Heart left ventricle (tissue), 16 donors: ENCODE measurements at places on chromosomes 12 and 14. TPM values are rescaled to one million over a fixed set of nuclear protein-coding genes. Genes with fewer than 3 reads are reported as not detected.

EIF2S3B gene
- polyA plus RNA-seq, result 0.11 TPM

DNA sequence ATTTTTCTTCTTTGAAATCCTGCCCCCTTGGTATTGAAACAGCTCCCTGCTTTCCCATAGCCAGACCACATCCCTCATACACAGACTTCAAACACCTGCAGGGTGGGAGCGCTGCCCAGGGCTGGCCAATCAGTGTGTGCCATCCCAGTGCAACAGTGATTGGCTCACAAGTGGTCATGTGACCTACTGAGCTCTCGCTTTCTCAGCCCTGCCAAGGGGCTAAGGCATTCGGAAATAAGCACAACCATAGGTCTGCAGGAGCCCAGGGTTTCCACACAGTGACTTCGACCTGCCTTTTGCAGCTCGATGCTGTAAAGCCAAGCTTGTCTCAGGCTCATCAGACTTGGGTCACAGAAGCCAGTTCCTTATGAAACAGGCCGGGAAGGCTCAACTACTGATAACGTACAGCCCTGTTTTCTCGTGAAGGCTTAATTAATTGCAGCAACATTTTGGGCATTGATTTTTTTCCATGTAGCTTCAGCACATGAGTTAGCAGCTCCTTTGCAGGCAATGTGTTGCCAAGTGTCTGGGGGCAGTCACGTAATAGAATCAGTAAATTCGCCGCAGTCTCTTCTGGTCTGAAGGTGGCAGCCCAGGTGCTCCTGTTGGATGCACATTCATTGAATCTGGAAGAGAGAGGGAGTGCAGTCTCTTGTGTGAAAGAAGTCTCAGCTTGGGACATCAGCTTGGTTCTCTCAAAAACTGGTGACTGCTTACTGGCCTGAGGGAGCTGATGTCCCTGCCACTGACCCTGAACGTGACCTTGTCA lies 1091.8 kb downstream of the AACS start:
- DNase-seq, result no peak

DNA sequence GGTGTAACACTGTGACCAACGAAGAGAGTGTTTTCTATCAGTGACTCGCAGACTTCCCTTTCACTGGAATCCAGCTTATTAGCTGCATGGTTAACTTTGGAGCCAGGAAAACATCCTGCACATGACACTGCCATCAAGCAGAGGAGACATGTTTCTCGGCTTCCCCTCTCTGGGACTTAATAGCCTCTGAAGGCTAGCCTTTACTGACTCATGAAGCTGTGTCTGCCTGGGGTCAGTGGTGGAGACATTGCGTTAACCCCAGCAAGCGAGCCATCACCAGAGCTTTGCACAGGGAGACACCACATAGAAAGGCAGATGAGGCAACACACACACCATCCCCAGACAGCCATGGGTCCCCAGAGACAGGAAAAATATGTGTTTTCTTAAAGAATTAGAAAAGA lies 126.9 kb upstream of the PRICKLE1 start:
- no peak for DNase-seq

DNA sequence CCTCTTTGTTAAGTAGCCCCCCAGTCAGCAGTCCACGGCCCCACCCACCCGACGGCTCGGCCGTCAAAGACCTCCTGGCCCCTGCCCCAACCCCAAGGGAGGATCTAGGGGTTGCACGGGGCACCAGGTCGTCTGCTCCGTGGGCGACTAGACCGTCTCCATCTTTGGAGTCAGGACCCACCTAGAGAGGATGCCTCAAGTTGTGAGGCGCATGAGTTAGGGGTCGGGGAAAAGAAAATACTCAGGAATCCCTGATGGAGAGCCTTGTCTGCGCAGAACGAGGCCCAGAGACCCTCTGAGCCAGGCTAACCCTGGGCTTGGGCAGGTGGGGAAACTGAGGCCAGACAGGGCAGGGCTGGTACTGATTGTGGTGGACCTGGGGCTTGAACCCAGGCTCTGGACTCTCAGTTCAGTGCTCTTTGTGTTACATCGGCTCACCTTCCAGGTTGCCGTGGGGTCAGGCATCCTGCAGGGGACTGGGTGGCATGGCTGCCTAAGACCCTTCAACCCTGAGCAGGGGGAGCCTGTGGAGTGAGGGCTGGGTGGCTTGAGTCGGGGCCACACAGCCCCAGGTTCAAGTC lies 839 bp downstream of the OTUB2 start:
- no peak for DNase-seq

GUCY2C gene
- polyA plus RNA-seq, result not detected

SUPT16H gene
- polyA plus RNA-seq, result 42.3 TPM

- no peak for DNase-seq
Measured at GRCh38 chr14:96354246-96354645, 8.9 kb downstream of the ATG2B start.

GSC gene
- not detected for polyA plus RNA-seq

- no peak for DNase-seq
Measured at GRCh38 chr12:56146492-56147460, 5.6 kb upstream of the MYL6B start.

DNA sequence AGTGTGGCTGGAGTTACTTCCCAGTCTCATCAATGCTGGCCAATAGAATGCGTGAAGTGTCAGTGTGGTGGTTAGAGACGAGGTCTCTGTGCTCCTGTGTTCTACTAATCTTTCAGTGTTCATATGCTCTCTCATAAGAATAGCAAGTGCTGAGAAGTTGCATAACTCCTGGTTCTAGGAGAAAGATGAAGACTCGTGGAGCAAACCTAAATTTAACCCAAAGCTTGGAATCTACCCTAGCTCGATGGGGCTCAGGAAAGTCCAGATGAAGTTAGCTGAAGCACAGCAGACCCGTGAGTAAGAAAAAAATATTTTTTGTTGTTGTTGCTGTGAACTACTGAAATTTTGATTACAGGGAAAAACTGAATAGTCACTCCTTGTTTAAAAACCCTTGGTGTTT lies 412.6 kb downstream of the APAF1 start:
- no peak for DNase-seq

DNA sequence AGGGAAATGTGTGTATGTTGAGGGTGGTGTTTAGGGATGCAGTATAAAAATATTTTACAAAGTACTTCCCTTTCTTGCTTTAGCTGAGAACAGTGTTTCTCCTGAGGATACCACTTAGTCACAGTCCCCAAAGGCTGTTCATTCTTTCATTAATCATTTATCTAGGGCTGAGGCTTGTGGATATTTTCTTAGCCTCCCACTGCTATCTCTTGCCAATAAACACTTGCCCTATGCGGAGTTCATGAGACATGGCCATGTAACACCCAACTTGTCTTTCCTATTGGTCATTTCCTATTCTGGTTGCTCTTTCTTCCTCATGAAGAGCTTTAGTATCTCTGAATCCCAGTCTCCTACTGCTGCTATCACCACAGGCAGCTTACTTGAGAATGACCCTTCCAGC lies 75.1 kb downstream of the ETNK1 start:
- DNase-seq, result no peak

DNA sequence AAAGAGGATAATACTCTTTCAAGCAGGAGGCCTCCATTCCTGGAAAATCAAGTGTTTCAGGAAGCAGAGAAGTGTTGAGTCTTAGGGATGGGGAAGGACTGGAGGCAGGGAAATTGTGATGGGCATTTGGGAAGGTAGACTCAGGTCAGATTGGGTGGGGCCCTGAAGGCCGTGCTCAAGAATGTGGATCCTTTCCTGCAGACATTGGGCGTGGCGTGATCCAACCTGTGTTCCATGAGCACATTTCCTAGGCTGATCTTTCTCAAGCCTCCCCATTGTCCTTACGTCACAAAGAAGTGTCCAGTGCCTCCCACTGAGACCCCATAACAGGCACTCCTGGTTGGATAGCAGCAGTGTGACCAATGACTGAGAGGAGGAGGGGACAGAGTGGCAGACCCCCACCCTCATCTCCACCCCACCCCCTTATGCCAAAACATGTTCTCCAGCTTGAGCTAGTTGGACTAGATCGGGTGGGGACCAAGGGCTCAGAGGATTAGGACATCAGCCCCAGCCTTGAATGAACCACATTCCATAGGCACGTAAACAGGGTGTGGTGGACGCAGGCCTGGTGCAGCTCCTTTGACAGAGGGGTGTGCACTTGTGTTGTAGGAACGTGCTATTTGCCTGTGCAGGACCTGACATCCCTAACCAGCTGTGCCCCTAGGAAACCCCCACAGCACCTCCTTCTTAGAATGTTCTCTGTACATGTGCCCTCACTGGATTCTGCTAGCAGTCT lies 76.8 kb downstream of the TTC9 start:
- DNase-seq, result no peak

KANSL2 gene
- polyA plus RNA-seq, result 35.6 TPM

RAPGEF3 gene
- polyA plus RNA-seq, result 62.1 TPM

- no peak for DNase-seq
Measured at GRCh38 chr12:59847127-59847526, 251.3 kb downstream of the SLC16A7 start.

PAPLN gene
- 0.30 TPM for polyA plus RNA-seq

DNA sequence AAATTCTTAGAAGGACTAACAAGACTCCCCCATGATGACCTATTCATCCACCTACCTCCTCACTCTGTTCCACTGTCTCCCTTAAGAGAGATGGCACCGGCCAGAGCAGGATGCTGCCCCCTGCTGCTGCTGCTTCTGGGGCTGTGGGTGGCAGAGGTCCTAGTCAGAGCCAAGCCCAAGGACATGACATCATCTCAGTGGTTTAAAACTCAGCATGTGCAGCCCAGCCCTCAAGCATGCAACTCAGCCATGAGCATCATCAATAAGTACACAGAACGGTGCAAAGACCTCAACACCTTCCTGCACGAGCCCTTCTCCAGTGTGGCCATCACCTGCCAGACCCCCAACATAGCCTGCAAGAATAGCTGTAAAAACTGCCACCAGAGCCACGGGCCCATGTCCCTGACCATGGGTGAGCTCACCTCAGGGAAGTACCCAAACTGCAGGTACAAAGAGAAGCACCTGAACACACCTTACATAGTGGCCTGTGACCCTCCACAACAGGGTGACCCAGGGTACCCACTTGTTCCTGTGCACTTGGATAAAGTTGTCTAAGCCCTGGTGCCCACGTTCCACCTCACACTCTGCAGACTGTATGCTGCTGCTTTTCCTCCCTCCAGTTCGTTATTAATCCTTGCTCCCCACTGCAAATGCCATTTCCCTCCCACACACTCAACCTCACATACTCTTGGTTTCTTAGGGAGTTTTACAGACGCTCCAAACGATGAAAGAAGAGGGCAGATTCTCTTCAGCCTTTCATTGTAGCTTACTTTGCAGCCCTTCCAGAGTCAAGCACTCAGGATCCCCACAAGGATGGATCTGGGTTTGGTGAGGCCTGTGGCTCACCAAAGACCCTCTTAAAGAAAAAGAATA lies at the start of gene RNASE8:
Gene RNASE8, plus strand, starts transcription at position 20 of the 873 bp plus-strand sequence. Its CDS starts 71 bp downstream, at position 91.
- DNase-seq, result no peak

KCNC2 gene
- not detected for polyA plus RNA-seq

DNA sequence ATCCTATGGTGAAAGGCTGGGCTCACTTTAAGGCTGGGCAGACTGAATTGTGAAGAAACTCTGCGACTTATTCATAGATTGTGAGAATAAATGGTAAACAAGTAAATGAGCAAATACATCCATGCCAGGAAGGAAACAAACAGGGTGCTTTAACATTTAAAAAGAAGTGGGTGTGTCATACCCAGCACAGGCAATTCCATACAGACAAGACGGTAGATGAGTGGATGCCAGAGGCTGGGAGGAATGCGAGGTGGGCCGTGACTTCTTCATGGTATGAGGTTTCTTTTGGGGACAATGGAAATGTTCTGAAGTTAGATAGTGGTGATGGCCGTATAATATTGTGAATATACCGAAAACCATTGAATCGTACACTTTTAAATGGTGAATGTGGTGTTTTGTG lies 49.8 kb upstream of the CDKN3 start:
- DNase-seq, result no peak

TMEM253 gene
- polyA plus RNA-seq, result 0.57 TPM

OS9 gene
- polyA plus RNA-seq, result 89.4 TPM

CLEC14A gene
- 20.6 TPM for polyA plus RNA-seq

PTPRQ gene
- polyA plus RNA-seq, result 0.07 TPM

AGAP2 gene
- 8.6 TPM for polyA plus RNA-seq

DNA sequence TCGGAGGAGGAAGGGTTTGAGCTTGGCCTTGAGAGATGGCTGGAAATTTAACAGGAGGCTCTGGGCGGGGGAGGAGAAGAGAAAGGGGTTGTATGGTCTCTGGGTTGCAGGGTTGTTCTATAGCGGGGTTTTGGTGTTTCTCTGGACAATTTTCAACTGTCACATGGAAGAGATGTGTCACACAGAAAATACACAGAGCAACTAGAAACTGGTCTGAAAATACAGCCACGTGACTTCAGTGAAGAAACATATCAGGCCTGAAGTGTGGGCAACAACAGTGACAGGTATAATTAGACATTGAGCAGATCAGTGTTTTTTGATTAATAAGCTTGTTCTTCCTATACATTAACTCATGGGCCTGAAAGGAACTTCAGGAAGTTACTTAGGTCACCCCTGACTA lies 205.3 kb upstream of the HMGA2 start:
- no peak for DNase-seq
